ENCODE measurements at places on chromosomes 6 and 20. TPM values are rescaled to one million over a fixed set of nuclear protein-coding genes. Genes with fewer than 3 reads are reported as not detected.

Gene TEAD3
- total RNA-seq = 5.6 TPM

Gene DEFB132
- not detected for total RNA-seq

Gene AIG1
- total RNA-seq = 115 TPM

Gene LPIN3
- 4.5 TPM for total RNA-seq

Gene TRIM15
- not detected for total RNA-seq

Gene TBC1D32
- 10.8 TPM for total RNA-seq

Gene SNX3
- 359 TPM for total RNA-seq

Gene KIF6
- total RNA-seq = 2.6 TPM

Gene MUC21
- not detected for total RNA-seq

Gene OR12D3
- not detected for total RNA-seq

Gene FOXS1
- total RNA-seq = 0.24 TPM

Gene TREML2
- not detected for total RNA-seq

Gene ARFGEF3
- total RNA-seq = 0.20 TPM

Gene KCNQ5
- total RNA-seq = not detected

Gene ARMH2
- total RNA-seq = not detected

Gene TRIM31
- total RNA-seq = not detected

Gene WFDC10B
- total RNA-seq = 0.88 TPM

Gene SLC22A1
- 1.3 TPM for total RNA-seq

Gene EYA2
- 0.10 TPM for total RNA-seq

Gene VARS1
- 26.4 TPM for total RNA-seq

Gene METTL24
- total RNA-seq = not detected

Gene BEND6
- total RNA-seq = 24.6 TPM

Gene SLC22A16
- total RNA-seq = not detected

Gene XKR7
- not detected for total RNA-seq

Gene CGA
- not detected for total RNA-seq

Gene BPI
- total RNA-seq = 0.29 TPM
